ENCODE measurements at places on chromosomes 12 and 14.

DNA sequence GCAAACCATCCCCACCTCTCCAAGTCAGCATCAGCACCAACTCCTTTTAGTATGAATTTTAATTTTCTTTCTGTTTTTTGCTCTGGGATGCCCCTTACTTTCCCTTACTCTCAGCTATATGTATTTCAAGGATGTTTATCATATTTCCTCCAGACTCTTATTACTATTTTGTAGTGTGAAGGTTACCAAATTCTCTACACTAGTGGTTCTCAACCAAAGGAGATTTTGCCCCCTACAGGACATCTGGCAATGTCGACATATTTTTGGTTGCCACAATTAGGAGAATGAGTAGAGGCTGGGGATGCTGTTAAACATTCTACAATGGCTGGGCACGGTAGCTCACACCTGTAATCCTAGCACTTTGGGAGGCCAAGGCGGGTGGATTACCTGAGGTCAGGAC is 29.1 kb upstream of the SOS2 start:
- DNase-seq: no peak

DNA sequence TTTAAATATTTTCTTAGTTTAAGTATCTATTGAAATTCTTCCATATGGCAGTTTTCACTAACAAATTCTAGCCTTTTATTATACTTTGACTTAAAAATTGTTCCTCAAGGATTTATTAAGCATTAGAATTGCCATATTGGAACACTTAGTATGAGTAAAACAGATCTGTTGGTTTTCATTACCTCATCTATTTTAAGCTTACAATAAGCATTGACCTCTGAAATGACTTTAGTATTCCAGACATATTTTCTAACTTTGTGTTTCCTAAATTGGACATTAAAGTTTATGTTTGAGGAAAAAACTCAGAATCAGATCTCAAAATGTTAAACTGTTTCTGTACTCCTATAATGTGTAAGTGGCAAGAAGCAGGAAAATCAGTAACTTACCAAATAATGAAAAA is 48.4 kb downstream of the CSRP2 start:
- DNase-seq: no peak

DNA sequence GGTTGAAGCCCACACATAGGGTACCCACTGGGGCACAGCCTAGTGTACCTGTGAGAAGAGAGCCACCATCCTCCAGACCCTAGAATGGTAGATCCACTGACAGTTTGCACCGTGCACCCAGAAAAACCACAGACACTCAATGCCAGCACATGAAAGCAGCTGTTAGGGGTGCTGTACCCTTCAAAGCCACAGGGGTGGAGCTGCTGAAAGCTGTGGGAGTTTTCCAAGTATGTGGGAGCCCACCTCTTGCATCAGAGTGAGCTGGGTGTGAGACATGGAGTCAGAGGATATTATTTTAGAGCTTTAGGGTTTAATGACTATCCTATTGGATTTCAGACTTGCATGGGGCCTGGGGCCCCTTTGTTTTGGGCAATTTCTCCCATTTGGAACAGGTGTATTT is 30.5 kb downstream of the TSPAN19 start:
- DNase-seq: peak; percentile 1

GRCh38 chr12:50620978-50621360 is 116.2 kb downstream of the DIP2B start:
- no peak for DNase-seq

DNA sequence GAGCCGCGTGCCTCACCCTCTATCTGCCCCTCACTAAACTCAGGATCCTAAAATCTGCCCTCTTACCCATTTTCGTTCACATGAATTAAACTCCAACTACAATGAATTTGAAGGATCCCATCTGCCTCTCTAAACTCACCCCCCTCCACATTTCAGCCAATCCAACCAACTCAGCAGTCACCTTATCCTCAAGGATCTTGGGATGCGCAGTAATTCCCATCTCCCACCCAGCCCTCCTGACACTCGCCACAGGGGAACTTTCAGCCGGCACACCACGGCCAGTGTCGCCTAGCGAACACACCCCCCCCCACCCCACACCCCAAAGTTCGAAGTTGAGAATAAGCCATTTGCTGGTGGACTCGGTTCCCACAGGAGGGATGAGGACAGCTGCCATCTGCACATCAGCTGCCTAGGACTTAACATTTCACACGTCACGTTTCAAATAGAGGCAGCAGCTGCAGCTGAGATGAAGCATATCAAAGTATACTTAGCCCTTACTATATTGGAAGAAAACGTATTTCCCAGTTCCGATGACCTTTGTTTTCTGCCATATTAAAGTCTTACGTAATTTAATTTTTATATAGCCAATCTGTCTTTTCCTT is 8.7 kb upstream of the SELPLG start:
- no peak for DNase-seq

GRCh38 chr12:5808981-5809380 is 136.1 kb downstream of the ANO2 start:
- no peak for DNase-seq

GRCh38 chr14:46344327-46344937 is 307.1 kb downstream of the RPL10L start:
- DNase-seq: no peak

DNA sequence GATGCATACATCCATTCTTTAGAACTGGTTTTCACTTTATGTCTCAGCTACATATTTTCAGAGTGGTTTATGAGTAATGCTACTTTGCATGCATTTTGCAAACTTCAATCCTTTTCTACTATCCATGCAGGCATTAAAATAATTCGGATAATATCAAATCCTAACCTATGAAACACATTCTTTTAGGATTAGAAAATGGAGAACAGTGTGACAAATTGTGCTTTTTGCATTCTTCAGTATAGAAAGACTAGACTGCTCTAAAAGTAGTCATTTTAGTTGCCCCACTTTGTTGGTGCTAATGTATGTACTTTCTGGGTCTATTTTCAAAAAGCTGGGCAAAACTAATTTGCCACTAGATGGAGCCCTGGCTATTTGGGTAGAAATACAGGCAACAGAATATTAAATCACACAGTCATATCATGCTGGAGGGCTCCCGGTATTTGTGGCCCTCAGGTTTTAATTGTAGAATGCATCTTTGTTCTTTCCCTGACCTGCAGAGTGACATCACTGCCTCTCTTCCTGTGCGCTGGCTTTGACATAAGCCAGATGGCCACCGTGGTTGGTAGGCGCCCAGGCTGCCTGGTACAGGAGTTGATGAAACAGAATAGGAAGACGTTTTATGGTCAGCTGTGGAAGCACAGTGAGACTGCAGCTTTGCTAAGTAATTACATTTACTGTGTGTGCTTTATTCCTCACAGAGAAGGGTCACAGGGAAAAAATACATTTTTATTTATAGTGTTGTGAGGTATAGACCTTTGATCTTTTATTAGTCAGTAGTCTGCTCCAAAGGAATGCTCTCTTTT is 28.1 kb downstream of the MSRB3 start:
- DNase-seq: no peak

GRCh38 chr14:21626491-21627230 is 8.1 kb downstream of the OR10G2 start:
- DNase-seq: no peak

DNA sequence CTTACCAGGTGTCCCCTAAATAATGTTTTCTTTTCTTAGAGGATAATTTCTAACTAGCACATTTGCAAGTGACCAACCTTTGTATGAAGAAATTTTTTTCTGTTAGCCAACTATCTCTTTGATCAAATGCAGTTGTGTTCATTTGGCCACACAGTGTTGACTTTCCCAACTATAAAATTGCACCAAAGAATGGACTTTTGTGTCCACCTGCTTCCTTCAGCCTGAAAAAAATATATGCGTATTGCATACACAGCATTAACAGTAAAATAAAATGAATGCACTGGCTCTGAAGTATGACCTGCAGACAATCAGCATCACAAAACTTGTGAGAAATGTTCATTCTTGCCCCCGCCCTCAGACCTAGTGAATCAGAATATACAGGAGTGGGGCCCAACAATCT is 342.0 kb downstream of the SEC23A start:
- DNase-seq: no peak

- DNase-seq: no peak
Measured at GRCh38 chr14:102939329-102939728, 16.9 kb downstream of the AMN start.

- no peak for DNase-seq
Measured at GRCh38 chr12:54012631-54013409, 4.0 kb downstream of the HOXC8 start.

GRCh38 chr12:27515671-27516070 is 8.3 kb upstream of the PPFIBP1 start:
- DNase-seq: no peak

DNA sequence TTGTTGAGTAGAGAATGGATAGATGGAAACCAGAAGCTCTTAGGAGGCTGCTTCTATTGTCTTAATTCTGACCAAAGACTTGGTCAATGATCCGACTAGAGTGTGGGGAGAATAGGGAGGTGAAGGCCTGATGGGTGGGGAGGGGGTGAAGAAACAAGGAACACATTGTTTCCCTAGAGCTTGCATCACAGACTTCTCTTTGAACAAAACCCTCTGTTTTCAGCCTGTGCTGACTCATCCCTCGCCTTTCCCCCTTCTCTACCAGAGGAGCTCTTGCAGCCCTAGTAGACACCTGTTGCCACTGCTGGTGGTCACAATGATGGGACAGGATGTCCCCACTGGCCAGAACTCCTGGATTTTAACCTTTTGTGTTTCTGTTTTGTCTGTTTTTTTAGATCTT is 46.8 kb upstream of the CISTR start:
- no peak for DNase-seq

DNA sequence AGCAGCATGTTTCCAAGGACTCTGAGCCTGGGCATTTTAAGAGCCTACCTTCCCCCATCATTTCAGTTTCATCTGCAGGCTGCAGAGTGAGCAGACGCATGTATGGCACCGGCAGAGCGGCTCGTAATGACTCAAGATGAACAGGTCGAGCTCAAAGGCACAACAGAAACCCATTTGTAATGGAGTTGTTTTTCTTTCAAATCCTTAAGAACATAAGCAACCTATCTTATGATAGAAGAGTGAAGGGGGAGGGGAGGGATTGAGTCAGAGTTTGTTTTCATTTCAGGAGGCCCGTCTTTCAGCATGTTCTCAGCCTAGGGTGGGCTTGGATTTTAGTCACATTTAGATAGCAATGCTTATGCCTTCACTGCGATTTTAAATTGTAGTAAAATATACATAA is 54.9 kb upstream of the CISTR start:
- DNase-seq: no peak

DNA sequence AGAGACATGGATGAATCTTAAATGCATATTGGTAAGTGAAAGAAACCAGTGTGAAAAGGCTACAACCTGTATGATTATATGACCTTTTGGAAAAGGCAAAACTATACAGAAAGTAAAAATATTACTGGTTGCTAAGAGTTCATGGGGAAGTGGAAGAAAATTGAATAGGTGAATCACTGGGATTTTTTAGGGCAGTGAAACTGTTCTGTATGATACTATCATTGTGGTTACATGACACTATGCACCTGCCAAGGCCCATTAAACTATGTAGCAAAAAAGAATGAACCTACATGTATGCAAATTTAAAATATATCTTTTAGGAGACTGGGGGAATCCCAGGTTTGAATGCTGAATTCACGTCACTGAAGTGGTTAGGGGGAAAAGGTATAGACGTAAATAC is 12.6 kb upstream of the OR8S1 start:
- peak; percentile 5 for DNase-seq

DNA sequence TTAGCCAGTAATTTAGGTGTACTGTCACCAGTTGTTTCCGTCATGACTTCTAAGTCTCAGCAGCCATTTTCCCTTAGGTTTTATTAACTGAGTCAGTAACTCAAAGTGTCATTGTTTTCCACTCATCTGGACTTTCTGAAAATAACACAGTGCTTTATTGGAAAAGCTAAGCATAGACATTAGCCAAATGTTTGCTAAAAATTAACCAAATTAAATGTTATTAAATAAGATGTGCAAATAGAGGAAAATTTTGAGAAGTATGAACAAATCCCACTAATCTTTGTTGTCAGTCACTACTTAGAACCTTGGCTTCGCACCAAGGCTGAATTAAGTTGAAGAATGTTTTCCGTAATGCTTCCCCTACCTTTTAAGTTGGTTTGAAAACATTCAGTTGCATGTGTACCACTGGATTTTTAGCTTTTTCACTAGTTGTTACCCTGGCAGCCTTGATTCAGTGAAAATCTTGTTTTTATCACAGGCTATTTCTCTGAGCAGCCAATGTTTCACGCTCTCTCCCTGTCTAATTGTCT is 43.0 kb downstream of the BORCS5 start:
- DNase-seq: no peak

DNA sequence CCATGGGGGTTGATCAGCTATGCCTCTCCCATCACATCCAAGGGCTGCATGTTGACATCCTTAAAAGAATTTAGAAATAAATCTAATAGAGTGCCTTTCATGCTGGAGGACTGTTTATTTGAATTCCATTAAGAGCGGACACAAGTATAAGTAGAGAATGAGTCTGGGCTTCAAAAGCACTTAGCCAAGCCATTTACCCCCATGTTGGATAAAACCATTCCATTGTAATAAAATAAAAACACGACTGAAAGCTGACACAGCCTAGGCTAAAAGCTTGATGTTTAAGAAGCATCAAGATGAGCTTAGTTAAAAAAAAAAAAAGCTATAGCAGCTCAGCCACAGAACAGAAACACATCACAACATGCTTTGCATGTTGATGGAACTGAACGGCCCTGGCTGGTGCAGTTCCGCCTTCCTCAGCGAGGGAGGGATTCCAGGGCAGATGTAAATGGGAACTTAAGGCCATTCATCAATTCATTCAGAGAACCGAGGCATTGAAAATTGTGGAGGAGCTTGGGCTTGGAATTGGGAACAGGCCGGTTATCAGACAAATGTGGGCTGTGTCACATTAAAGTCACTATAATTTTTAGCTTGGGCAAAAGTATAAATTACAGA is 41.2 kb downstream of the TMEM132D start:
- no peak for DNase-seq

GRCh38 chr14:104797115-104798044 is 1.8 kb upstream of the AKT1 start:
- no peak for DNase-seq

DNA sequence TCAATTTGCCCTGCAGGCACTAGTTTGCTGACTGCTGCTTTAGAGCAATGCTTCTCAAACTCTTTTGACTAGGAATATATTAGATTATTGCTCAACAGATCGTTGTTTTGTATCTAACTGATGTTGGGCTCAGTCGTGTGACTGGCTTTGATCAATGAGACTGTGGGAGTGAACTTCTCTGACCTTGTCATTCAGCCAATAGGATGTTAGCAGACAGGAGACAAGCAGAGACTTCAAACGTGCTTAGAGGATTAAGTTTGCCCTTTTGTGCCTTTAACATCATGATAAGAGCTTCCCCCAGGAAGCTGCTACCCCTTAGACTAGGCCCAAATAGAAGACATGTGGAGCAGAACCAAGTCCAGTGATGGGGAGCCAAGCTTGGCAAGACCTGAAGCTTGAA is 76.7 kb upstream of the ELK3 start:
- DNase-seq: no peak
